ENCODE measurements at places on chromosomes 2 and 18. TPM values are rescaled to one million over a fixed set of nuclear protein-coding genes. Genes with fewer than 3 reads are reported as not detected.

Gene EVA1A
- total RNA-seq, result 0.41 TPM

Gene CRYGD
- total RNA-seq, result not detected

Gene COL3A1
- total RNA-seq, result 98.5 TPM

- no peak for DNase-seq
These were observed 24.3 kb downstream of the RHOB start for GRCh38 chr2:20471148-20471547.

DNA sequence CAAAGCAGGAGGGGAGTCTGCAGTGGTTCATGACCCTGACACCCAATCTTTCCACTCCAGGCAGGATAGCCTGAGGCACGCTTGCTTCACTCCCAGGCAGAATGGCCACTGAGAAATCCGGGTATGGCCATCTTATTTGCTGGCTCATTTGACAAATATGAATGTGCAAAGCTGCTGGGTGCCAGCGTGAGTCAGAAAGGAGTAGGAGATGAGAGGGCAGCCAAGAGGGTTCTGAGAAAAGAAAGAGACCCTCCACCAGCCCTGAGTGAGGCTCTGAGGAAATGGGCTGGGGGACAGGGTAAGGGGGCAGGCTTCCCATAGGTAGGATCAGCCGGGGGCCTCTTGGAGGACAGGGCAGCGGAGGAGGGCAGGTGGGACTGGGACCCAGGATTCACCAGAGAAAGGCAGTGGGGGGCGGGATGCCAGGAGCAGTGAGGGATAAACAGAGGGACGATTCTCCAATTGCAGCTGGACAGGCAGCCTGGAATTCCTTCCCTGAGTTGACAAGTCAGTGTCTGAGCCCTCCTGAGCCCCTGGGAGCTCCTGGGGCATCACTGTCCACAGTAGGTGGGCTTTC, 15.2 kb downstream of the RAMP1 start:
- DNase-seq, result no peak

DNA sequence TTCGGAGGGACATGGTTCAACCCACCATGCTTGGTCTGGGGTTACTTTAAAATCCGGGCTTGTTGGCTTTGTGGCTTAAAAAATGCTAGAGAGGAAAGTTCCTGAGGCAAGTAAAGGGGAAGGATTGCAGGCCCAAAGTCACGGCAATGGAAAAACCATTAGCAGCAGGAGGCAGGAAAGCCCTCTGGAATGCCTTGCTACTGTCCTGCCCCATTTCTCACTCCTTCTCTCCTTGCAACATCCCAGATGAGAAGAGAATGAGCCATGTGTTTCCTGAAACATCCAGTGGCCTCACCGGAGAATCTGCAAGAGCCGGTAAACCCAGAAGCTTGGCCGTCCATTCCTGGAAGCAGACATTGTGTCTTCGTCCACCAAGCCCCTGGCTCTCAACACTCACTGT, 97.4 kb upstream of the LCLAT1 start:
- DNase-seq, result no peak

GRCh38 chr2:160666154-160667060, 172.8 kb upstream of the RBMS1 start:
- DNase-seq, result no peak

DNA sequence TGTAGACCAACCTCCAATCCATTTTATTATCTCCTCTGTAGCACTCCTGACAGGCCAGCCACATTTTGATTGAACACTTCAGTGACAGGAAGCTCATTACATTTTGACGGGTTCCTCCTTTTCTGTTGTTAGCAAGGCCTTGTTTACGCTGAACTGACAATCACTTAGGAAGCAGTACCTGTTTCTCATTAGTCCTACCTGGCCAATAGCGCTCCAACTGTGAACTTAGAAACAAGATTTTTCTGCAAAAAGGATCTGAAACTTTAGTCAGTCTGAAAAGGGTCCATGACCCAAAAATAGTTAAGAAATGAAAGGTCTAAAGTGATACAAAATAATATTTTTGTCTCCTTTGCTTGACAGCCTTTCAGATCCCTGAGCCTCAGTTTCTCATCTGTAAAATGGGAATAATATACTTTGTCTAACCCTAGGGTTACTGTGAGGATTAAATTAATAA, 119.6 kb upstream of the MSTN start:
- DNase-seq, result no peak

DNA sequence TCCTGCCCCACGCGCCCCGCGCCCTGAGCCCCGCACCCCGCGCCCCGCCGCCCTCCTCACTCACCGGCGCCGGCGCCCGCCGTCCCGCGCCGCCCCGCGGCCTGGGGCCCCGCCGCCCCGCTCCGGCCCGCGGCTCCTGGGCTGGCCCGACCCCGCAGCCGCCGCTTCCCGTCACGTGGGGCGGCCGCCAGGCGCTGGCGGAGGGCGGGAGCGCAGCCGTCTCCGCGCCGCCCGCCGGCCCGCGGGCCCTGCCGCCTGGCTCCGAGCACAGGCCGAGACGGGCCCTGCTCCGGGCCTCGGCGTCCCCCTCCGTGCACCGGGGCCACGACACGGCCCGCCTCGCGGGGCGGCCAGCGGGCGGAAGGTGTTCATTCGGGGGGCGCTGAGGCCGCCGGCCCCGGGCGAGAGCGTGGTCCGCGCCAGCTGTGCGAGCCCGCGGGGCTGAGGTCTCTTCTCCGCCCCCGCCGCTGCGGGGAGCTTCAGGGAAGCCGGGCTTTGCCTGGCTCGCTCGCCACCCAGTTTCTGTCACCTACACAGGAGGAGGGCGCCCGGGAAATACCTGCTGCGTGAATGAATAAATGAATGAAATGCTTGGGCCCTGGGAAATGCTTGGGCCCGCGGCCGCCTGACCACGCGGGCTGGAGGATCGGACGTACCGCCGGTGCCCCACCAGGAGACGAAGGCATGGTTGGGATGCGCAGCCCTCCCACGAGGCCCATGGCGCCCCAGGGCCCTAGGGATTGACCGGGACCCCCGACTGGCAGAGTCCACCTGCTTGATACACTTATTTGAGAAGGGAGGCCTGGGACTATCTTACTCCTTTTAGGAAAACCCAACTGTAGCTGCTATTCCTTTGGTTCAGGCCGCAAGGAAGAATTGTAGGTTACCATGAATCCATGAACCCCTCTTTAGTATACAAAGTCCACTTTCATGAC, at the start of gene TGFBRAP1:
Gene TGFBRAP1 (minus strand): TSS at position 175 of the 935 bp plus-strand sequence. CDS start 21,434 bp downstream, outside the sequence.
- DNase-seq, result peak; percentile 60

DNA sequence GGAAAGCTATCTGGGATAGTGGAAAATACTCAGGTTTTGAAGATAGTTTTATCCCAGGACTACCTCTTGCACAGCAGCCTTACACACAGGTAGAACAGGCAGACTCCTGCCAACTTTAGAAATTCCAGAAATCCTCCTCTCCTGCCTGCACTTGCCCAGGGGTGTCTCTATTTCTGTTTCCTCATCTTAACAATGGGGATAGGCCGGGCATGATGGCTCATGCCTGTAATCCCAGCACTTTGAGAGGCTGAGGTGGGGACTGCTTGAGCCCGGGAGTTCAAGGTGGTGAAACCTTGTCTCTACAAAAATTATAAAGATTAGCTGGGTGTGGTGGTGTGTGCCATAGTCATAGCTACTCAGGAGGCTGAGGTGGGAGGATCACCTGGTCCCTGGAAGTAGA, 117.0 kb upstream of the ARL5A start:
- DNase-seq, result no peak

DNA sequence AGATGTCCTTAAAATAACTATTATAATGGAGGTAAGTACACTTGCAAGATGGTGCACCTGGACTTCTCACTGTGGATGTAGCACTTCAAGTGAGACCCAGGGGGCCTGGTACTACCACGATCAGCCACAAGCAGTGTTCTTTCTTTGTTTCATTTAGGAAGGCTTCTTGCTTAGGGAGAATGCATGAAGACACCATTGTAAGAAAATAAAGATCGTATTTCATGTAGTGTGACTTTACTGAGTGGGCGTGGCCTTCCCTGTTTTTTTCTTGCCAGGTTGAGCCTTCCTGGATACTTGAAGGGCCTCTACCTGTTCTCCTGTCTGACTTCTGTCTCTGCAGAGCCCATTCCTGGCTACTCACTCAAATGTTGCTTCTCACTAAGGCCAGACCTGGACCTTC, 615.6 kb upstream of the SOX11 start:
- DNase-seq, result no peak

DNA sequence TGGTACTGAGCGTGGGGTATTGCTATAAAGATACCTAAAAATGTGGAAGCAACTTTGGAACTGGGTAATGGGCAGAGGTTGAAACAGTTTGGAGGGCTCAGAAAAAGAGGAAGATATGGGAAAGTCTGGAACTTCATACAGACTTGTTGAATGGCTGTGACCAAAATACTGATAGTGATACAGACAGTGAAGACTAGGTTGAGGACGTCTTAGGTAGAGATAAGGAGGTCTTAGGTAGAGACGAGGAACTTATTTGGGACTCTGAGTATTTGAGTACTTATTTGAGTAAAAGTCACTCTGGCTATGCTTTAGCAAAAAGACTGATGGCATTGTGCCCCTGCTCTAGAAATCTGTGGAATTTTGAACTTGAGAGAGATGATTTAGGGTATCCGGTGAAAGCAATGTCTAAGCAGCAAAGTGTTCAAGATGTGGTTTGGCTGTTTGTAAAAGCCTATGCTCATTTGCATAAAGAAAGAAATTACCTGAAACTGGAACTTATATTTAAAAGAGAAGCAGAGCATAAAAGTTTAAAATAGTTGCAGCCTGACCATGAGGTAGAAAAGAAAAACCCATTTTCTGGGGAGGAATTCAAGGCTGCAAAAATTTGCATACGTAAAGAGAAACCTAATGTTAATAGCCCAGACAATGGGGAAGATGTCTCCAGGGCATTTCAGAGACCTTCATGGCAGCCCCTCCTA, 219.6 kb downstream of the PDE1A start:
- DNase-seq, result no peak

DNA sequence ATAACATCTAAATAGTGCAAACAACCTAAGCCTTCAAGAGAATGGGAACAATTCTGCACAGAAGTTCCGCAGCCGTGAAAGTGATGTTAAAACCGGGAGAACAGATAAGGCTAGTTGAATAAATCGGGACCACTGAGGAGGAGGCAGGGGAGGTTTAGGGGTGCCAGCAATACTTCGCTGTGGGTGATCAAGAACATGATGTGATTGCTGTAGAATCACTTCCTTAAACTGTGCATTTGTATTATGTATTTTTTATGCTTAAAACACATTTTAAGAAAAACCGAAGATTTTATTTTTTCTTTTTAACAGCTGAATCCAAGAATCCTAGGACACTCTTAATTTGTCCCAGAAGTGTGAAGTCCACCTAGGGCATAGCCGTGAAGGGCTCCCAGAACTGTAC, 33.6 kb downstream of the TTC32 start:
- no peak for DNase-seq
